ENCODE measurements at places on chromosomes 5 and 9. TPM values are rescaled to one million over a fixed set of nuclear protein-coding genes. Genes with fewer than 3 reads are reported as not detected.

Gene SLC34A1
- not detected for total RNA-seq

Gene RAD50
- 27.0 TPM for total RNA-seq

Gene ANKDD1B
- not detected for total RNA-seq

Gene PKD2L2
- total RNA-seq: 0.12 TPM

Gene RAB3C
- not detected for total RNA-seq

Gene PCDHGA11
- not detected for total RNA-seq

Gene BAAT
- 0.32 TPM for total RNA-seq

Gene OR1J2
- not detected for total RNA-seq

Gene NUTM2G
- not detected for total RNA-seq

Gene CDX1
- not detected for total RNA-seq

Gene C1QTNF2
- 0.10 TPM for total RNA-seq

Gene PCDHB10
- 0.03 TPM for total RNA-seq

Gene MAMDC4
- 2.6 TPM for total RNA-seq

Gene WNK2
- 5.8 TPM for total RNA-seq

Gene FNIP1
- 13.9 TPM for total RNA-seq

Gene EPB41L4B
- total RNA-seq: 23.6 TPM

Measured in A549 treated with Hydrocortisone at 1 μM for 4 hours (cell line).